Ascending aorta (tissue), 2 donors: ENCODE measurements at places on chromosomes 4 and X.

DNA sequence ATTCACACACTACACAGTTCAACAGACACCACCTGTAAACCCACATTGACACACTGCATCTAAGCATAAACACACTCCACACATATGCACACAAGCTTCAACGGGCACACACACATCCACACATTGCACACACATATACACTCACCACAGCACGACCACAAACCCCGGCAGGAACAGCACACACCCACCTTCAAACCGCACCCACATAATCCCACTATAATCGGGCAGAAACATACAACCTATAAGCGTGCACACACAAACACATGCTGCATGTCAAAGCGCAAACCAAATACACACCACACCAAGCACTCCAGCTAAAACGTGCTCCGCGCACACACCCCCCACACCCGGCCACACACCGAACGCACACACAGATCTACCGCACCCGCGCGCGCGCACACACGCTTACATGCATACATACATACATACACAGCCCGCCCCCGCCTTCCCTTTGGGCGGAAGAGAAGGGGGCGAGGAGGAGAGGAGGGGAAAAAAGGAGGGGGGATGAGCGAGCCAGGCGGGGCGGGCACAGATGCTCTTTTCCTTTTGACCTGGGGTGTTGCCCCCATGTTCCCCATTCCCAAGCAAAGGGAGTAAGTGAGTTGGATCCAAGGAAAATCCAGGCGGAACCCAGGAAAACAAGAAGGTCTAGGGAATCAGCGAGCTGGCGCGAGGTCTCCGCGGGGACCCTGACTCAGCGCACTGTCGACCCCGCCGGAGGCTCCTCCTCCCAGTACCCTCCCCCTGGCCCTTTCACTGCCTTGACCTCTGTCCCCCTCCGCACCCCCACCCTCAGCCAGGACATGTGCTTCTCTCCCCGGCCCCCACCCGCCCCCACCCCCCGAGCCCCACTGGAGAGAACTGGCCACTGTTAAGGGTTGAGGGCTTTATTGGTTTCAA lies 9.9 kb downstream of the ARHGAP36 start:
- no peaks in the 10 kb centered on the region for H3K4me1 ChIP-seq
- DNase-seq = no peak
- no peak overlapping the region for H3K27ac ChIP-seq
- H3K4me3 ChIP-seq = no peak overlapping the region
- no peaks in the 10 kb centered on the region for H3K27me3 ChIP-seq

DNA sequence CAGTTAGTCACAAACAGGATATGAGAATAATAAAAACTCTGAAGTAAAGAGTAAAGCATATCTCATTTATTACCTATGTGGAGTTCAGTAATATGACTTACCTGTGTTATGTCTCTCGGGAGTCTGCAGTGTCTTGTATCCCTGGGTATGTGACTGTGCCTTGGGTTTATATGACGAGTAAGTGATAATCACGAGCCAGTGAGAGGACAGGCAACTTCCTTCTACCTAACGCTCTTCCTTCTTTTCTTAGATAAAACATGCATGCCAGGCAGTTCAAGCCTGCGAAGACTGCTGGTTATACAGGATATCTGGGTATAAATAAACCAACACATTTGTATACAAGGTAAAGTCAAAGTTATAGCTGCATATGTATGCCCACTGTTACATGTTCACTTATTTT lies at the start of gene HPGDS:
Gene HPGDS (minus strand): TSS at position 143 of the 400 bp plus-strand sequence. CDS start 8,207 bp downstream, outside the sequence.
- DNase-seq = no peak
- no peaks in the 10 kb centered on the region for H3K4me1 ChIP-seq
- H3K36me3 ChIP-seq = no peaks in the 10 kb centered on the region
- H3K4me3 ChIP-seq = no peak within 1 kb of the TSS

DNA sequence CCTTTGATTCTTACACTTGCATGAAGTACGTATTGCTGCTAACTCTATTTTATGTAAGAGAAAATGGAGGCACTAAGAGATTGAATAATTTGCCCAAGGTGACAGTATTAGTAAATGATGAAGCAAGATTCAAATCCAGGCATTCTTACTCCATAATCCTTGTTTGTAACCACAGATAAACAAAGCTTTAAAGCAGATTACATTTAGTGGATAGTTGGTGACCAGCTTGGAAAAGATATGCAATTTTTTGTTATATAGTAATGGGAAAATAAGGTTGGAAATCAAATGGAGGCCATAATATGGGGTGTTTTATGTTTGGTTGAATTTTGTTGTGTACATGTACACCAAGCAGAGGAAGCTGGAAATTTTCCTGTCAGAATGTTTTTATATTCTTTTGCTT lies 30.8 kb downstream of the MND1 start:
- no peak overlapping the region for H3K4me3 ChIP-seq
- H3K4me1 ChIP-seq = no peaks in the 10 kb centered on the region
- H3K36me3 ChIP-seq = no peaks in the 10 kb centered on the region
- no peak overlapping the region for H3K27ac ChIP-seq

- no peaks in the 10 kb centered on the region for H3K27me3 ChIP-seq
- H3K4me3 ChIP-seq = no peak overlapping the region
- H3K4me1 ChIP-seq = no peaks in the 10 kb centered on the region
- H3K27ac ChIP-seq = no peak overlapping the region
- no peaks in the 10 kb centered on the region for H3K36me3 ChIP-seq
Measured at GRCh38 chr4:170109586-170110284, 20.0 kb upstream of the AADAT start.
